ENCODE measurements at places on chromosomes 6 and 20.

DNA sequence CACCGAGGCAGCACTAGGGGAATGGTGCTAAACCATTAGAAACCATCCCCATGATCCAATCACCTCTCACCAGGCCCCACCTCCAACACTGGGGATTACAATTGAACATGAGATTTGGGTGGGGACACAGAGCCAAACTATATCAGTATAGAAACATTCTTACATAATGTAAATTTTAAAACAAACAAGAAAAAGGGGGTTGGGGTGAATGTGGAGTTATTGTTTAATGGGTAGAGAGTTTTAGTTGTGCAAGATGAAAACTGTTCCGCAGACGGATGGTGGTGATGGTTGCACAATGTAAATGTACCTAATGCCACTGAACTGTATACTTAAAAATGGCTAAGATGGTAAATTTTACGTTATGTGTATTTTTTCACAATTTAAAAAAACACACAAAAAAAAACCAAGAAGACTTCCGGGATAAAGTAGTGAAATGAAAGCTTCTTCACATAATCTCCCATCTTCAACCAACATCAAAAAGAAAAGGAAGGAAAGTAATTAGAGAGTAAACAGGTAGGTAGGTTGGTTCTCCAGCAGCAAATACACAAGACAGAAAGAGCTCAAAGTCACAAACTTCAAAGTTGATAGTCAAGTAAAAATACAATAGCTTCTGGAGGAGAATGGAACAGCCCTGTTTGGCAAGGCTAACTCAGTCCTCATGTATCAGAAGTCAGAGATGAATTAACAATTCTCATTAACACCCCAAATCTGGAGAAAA is 16.3 kb downstream of the RARS2 start:
- no peak for DNase-seq

- DNase-seq = peak; percentile 69
These were observed 60.2 kb upstream of the RALY start for GRCh38 chr20:33933469-33933909.

DNA sequence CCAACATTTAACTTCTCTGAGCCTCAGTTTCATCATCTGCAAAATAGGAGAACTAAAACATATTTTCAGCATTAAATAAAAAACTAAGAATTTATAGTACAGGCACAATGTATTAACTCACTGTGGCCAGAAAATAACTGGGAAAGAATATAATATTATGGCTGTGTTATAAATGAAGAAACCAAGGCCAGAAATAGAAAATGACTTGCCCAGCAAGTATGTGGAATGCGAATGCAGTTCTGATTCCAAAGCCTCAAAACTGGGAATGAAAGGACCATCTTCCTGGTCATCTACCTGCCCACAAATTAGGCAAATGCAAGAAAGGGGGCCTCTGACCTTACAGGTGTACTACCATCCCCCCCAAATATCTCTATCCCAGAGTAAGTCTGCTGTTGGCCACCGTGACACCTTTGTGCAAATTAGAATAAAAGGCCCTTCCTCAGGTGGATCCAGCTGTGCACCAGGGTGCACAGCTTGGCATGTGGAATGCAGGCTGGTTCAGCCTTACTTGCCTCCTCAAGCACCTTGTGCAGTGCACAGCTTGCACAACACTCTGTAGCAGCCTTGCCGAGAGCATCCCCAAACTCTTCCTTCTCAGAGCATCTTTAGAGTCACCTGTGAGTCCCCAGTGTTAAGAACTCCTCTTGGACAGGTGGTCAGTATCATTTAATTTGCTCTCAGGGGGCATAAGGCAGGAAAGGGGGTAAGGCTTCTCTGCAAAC is 4.4 kb downstream of the SLC13A3 start:
- DNase-seq = no peak

DNA sequence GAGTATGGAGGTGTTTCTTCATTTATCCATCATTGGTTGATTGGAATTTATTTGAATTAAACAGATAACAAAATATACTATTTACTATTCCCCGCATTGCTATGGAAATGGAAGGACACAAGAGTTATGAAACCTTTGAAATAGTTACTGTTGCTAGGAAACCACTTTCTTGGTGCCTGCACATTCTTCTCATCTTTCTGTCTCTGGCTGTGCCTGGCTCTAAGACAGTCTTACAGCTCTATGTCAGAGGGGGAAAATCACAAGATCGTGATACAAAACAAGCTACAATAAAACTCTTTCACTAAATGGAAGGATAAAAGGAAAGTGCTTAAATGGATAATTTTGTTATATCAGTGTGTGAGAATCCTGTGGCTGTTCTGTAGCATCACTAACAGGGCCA is 453.0 kb downstream of the LMBRD1 start:
- DNase-seq = no peak

GRCh38 chr6:35669451-35670045 is 19.2 kb downstream of the FKBP5 start:
- DNase-seq = peak; percentile 47

DNA sequence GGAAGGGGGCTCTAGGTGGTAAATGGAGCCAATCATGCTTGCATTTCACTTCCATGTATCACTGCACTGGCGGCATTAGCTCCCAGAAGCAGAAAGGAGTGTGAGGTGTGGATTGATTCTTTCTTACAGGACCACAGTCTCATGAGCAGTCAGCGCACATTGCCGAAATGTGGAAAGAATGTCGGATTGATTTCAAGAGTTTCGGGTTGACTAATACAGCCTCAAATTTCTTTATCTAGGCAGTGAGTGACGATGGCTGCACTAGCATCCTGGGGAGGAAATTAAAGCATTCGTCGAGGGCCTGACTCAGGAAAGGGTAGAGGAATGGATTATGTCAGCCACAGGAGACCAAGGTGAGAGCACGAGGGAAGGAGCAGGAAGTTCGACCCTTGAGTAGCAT is 222.8 kb upstream of the CDYL start:
- peak; percentile 77 for DNase-seq

DNA sequence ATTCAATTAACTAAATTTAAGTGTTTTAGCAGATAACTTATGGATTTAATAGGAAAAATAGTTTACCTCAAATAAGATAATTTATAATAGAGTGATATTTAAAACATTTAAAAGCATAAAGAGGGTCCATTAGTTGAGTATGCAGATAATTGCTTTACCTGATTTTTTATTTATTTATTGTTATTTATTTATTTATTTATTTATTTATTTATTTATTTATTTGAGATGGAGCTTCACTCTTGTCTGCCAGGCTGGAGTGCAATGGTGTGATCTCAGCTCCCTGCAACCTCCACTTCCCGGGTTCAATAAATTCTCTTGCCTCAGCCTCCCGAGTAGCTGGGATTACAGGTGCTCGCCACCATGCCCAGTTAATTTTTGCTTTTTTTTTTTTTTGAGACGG is 982.9 kb downstream of the TFAP2A start:
- no peak for DNase-seq

GRCh38 chr6:28772480-28773381 is 151.1 kb downstream of the TRIM27 start:
- peak; percentile 32 for DNase-seq

DNA sequence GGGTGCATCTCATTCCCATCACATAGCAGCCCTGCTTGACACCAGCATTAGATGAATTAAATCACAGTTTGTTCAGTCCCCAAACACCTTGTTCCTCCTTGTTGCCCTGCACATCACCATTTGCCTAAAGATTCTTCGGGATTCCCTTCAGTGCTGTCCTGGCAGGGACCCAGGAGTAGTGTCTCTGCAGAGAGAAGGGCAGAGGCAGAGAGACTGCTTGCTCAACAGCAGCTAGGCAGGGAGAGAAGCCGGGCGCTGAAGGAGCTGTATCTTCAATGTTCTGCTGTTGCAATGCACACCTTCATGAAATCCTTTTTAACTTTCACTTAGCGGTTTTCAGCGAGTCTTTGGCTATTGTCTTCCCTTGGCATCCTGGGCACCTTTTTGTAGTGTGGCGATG is 362.9 kb downstream of the FARS2 start:
- DNase-seq = no peak

DNA sequence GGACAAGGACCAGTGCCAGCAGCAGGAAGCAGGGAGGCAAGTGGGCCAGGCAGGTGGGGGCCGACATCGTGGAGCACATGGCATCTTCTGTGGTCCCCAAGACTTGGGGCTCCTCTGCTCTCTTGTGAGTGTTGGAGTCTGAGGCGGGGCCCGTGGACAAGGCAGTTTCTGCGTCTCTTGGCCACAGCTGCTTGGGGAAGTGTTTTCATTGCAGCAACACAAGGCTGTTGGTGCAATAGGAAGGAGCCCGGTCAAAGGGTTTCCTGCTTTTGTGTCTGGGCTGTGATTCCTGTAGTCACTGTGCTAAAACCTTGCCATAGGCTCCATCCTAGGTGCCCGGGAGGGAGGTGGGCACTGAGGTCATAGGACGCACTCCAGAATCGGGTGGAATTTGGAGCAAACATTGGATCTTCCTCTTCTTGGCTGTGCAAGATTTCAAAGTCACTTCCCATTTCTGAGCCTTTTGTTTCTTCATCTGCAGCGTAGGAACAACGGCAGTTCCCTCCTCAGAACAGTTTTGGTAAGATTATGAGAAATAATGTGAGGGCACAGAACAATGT is at the start of gene SIRPB2:
TSS of gene SIRPB2 (minus strand) at position 140 of the 560 bp plus-strand sequence. CDS start at position 79, 61 bp downstream.
- no peak for DNase-seq

DNA sequence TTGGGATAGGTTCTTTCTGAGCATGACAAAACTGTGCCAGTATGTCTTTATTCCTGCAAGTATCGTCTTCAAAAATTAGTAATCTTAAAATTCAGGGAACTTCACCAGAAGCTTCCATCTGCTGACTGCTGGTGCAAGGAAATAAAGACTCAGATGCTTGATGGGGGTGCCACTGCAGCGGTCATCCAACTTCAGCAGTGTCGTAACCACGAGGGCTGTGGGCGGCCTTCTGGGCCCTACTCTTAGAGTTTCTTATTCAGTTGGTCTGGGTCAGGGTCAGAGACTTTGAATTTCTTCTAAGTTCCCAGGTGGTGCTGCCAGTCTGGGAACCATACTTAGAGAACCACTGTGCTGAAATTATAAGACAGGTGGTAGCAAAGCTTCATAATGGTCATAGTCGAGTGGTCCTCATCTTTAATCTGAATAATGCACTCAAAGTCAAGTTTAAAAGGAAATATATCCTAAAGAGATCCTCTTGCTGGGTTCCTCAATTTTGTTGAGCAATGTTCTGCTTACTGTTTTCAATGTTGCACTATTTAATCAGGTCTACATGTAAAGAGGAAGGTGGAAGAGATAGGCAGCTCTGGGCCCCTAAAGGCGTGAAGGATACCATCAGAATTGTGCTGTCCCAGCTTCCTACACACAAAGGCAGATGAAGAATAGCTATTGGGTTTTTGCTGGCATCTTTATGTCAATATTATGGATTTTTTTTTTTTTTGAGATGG is 165.4 kb upstream of the GMDS start:
- no peak for DNase-seq

- DNase-seq = no peak
These were observed 23.7 kb downstream of the SERPINB1 start for GRCh38 chr6:2817903-2818443.

DNA sequence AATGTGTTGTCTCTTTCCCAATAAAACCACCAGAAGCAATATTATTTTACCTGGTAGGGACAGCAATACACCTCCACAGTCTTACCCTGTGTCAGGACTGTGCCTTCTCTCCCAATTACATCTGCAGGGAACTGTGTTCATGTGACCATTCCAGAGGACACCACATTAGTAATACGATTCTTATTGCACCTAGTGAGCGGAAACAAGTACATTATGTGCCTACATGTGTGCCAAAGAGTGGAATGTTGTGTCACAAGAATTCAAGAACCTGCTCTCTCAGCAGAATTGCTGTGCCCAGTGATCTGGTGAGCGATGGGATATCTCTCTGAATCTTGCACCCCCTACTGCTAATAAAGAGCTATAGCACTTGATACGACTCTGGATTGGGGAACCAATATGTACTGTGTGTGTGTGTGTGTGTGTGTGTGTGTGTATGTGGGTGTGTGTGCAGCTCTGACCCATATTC is 57.4 kb upstream of the FOXC1 start:
- DNase-seq = peak; percentile 29

DNA sequence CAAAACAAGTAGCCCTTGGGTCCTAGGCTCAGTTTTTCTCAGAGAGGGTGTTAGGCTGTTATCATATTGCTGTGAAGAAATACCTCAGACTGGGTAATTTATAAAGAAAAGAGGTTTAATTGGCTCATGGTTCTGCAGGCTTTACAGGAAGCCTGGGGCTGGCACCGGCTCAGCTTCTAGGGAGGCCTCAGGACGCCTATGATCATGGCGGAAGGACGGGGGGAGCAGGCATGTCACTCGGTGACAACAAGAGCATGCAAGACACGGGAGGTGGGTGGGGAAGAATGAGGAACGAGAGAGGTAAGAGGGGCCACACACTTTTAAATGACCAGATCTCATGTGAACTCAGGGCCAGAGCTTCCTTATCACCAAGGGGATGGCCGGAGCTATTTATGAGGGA is 26.9 kb downstream of the CDH26 start:
- DNase-seq = no peak

DNA sequence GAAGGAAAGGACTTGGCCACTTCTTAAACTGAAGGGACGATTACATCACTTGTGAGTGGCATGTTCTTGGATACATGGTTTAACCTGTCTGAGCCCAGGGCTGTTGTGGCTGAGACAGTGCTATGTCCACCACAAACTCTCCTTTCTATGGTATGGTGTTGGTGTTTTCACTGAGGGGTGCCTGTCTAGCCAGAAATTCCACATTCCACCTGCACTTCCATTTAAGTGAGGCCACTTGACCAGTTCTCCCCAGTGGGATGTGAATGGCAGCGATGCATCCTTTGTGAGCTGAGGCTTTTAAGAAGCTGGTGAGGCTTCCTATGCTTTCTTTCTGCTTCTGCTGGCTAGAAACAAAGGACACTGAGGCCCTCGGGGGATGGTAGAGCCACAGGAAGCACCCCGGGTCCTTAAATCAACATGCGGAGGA is 151.4 kb upstream of the CHD6 start:
- DNase-seq = no peak

DNA sequence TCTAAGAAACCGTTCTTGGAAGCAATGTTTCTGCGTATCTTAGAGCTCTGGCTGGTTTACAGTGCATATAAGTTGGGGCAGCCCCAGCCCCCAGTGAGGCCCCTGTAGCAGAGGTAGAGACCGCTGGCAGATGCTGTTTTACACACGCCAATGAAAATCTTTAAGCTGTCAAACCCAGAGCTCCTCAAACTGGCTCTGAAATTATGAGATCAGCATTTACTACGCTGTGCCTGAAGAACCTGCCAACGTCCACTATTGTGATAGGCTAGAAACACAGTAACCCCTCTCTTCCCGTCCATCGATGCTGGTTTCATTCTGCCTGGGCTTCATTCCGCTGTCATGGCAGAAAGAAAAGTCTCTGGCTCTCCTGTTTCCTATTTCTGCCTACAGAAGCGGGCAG is 160.6 kb downstream of the SMOC2 start:
- DNase-seq = no peak

- no peak for DNase-seq
These were observed 212.6 kb downstream of the MOXD1 start for GRCh38 chr6:132188556-132189264.
